Glomerular endothelial cell (primary cell): ENCODE measurements at places on chromosomes 1 and 21. TPM values are rescaled to one million over a fixed set of nuclear protein-coding genes. Genes with fewer than 3 reads are reported as not detected.

Gene HSPB7
- total RNA-seq = not detected in 2 replicates

Gene MYBPH
- total RNA-seq = not detected in 2 replicates

Gene RGS7
- total RNA-seq = 0.58 and 1.6 TPM in 2 replicates

Gene SAMSN1
- total RNA-seq = 0.15 and 0.23 TPM in 2 replicates

Gene SLC30A2
- not detected in 2 replicates for total RNA-seq

Gene PLA2G2A
- total RNA-seq = not detected in 2 replicates

Gene UBL4B
- total RNA-seq = not detected in 2 replicates

Gene TMEM269
- total RNA-seq = not detected in 2 replicates

Gene MIXL1
- total RNA-seq = 0.10 and 1.6 TPM in 2 replicates

Gene PRAMEF13
- not detected in 2 replicates for total RNA-seq

Gene PADI4
- not detected in 2 replicates for total RNA-seq

Gene TEDDM1
- total RNA-seq = not detected in 2 replicates

Gene RHBG
- total RNA-seq = not detected in 2 replicates

Gene OR10K2
- not detected in 2 replicates for total RNA-seq

Gene C1QB
- total RNA-seq = not detected in 2 replicates

Gene RABGGTB
- total RNA-seq = 40.0 and 48.6 TPM in 2 replicates

Gene RIPPLY3
- total RNA-seq = 0.10 TPM in 1 of 2 replicates, not detected in the other

Gene PLD5
- 0.10 and 0.29 TPM in 2 replicates for total RNA-seq

Gene CLK2
- 30.2 and 36.1 TPM in 2 replicates for total RNA-seq

Gene RNU1-3
- total RNA-seq = under 0.01 TPM in 2 replicates

Gene FCGR3B
- not detected in 2 replicates for total RNA-seq

Gene DENND4B
- total RNA-seq = 32.7 and 43.7 TPM in 2 replicates

Gene S100A7A
- total RNA-seq = not detected in 2 replicates

Gene SLFNL1
- 0.05 and 0.18 TPM in 2 replicates for total RNA-seq

Gene LCE3D
- not detected in 2 replicates for total RNA-seq

Gene GNG4
- 0.70 TPM in 1 of 2 replicates, not detected in the other for total RNA-seq

Gene SLAMF6
- not detected in 2 replicates for total RNA-seq

Gene SOX13
- total RNA-seq = 11.2 and 31.1 TPM in 2 replicates

Gene NCAM2
- total RNA-seq = 7.6 and 16.6 TPM in 2 replicates

Gene KCNT2
- 0.05 and 0.41 TPM in 2 replicates for total RNA-seq

Gene FCGR1A
- total RNA-seq = not detected in 2 replicates

Gene ADARB1
- 19.7 and 29.8 TPM in 2 replicates for total RNA-seq

Gene CR1L
- not detected in 2 replicates for total RNA-seq

Gene RIIAD1
- not detected in 2 replicates for total RNA-seq

Gene TMEM79
- total RNA-seq = 1.9 TPM in 2 replicates

Gene NBPF6
- total RNA-seq = not detected in 2 replicates

Gene KCNJ10
- total RNA-seq = not detected in 2 replicates

Gene SLC9C2
- not detected in 2 replicates for total RNA-seq

Gene PCSK9
- 0.97 and 2.6 TPM in 2 replicates for total RNA-seq
